ENCODE measurements at places on chromosomes 13 and 19.

DNA sequence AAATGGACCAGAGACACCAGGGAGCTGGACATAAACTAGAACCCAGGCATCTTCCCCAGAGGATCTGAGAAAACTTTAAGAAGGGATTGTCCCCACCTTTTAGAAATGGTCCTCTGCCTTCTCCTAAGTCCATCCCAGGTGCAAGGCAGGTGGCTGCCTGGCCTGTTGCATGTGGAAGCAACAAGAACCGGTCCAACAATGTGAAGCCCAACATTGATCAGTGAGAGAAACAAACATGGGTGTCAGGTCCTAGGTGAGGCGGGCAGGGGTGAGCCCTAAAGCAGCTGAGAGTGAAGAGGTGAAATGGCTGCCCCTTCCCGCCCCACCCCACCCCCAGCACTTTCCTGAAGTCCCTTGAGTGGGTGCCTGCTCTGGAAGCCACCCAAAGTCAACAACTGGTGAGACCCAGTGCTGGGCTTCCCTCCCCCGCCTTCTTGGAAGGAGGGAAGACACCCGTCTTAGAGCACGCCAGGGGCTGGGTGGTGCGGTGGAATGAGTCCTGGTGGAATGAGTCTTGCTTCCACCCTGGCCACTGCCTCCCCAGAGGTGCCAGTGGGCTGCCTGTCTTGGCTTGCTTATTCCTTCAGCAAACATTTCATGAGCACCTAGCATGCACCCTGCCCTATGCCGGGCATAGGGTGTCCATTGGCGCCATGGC lies 1.7 kb downstream of the AP1M1 start:
- DNase-seq: no peak

DNA sequence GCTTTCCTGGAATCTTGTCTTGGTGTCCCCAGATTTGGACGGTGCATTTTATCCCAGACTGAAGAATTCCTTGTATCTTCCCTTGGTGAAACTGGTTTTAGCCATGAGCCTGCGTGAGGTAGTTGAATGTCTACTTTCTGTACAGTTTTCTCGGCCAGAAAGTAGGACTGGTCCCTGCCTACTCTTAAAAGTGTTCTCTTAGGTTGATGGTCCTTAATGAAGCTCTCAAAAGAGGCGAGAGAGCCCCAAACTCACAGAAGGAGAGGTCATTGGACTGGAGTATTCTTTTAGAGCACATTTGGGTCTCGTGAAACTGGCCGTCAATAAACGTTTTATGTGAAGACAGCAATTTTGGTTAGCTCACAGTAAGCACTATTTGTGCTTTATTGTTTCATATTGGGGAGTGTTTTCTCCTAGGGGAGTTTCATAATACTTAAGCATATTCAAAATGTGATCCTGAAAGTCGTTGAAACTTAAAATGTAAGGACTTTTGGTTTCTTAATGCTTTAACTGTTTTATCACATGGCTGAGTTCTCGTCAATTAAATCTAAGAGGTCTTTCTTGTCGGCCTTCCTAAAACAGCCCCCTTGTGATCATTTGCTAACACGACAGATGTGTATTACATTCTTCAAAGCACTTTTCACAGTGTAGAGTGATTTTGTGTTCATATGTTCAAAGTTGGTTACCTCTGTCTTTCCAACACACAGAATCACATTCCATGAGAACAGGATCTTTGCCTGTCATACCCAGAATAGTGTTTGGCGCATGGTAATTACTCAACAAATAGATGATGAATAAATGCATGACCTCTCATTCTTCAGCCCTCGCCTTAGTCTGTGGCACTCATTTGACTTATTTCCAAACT lies 889 bp downstream of the GTF2F2 start:
- no peak for DNase-seq

DNA sequence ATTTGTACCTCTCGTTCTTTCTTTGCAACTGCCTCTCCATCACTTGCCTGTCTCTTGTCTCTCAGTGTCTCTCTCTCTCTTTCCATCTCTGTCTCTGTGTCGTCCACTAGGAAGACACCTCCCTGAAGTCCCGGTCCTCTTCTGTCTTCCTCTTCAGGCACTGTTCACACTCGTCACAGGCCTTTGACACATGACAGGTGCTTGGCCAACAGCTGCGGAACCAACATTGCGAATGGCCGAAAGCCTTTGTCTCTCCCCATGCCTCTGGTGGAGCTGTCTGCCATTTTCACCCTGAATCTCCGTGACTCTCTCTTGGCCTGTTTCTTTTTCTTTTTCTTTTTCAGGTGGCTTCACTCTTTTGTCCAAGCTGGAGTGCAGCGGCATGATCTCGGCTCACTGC lies 2.8 kb downstream of the HIPK4 start:
- DNase-seq: no peak

DNA sequence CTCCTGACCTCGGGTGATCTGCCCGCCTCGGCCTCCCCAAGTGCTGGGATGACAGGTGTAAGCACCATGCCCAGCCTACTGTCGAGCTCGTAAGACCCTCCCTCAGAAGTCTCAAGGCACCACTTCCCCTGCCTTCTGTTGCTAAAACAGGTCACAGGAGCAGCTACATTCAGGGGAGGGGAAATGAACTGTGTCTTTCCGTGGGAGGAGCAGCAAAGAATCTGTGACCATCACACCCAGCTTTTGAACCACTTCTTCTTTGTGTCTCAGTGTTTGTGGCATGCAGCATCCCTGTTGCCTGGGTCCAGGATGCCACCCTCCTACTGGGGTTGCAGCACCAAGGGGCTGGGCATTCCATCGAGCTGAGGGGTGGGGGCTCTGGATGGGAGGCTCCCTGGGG lies 7.7 kb upstream of the CSNK1G2 start:
- DNase-seq: no peak

All from activated CD8-positive, alpha-beta memory T cell treated with anti-CD3 and anti-CD28 coated beads for 1 hour (primary cell).